ENCODE measurements at places on chromosomes 1 and 21. TPM values are rescaled to one million over a fixed set of nuclear protein-coding genes. Genes with fewer than 3 reads are reported as not detected.

KCNE2 gene
- not detected for total RNA-seq

DIO1 gene
- 0.39 TPM for total RNA-seq

SPRR3 gene
- total RNA-seq = not detected

DNA sequence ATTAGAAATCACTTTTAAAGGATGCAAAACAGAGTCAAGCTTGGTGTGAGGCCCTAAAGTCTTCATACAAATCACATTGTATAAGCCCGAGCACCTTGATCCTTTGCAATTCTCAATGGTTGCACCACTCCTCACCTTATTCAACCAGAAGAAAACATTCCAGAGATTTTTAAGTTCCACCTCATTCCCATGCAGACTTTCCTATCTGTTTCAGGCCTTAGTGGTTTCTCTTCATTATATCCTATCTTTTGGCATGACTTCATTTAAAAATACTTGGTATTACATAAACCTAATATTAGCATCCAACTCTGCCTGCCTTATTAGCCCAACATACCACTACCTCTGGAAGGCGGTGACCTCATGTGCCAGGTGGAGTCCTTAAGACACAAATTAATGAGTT is 9.3 kb upstream of the GREM2 start:
- no peak for DNase-seq

- peak; percentile 65 for DNase-seq
Observed at GRCh38 chr1:227894831-227895451, 52.8 kb downstream of the WNT9A start.

DNA sequence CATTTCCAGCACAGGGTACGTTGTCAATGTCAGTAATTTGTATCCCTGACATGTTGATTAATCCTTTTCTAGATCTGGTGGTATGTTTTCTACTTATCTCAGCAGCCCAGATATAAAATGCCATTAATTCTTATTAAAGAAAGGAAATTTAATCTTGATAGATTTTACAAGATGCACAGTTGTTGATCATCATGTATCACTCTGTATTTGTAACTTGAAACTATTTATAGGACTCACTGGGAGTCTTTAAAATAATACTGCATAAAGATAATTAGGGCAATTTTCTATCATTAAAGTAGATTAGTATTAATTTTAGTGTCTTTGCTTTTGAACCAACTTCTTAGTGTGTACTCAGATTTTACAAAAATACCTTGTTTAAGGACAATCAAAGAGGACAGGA is 84.9 kb downstream of the GREM2 start:
- DNase-seq = no peak

- peak; percentile 73 for DNase-seq
Observed at GRCh38 chr1:22039594-22040285, 12.8 kb upstream of the CDC42 start.

GRCh38 chr1:240572328-240572727 is 39.6 kb downstream of the GREM2 start:
- DNase-seq = no peak

GRCh38 chr1:85244271-85245061 is 15.0 kb downstream of the C1orf52 start:
- DNase-seq = peak; percentile 80
